ENCODE measurements at places on chromosomes 12 and 14.
A peak's percentile ranks its signal among the peaks of the same experiment; 100 is the strongest.

DNA sequence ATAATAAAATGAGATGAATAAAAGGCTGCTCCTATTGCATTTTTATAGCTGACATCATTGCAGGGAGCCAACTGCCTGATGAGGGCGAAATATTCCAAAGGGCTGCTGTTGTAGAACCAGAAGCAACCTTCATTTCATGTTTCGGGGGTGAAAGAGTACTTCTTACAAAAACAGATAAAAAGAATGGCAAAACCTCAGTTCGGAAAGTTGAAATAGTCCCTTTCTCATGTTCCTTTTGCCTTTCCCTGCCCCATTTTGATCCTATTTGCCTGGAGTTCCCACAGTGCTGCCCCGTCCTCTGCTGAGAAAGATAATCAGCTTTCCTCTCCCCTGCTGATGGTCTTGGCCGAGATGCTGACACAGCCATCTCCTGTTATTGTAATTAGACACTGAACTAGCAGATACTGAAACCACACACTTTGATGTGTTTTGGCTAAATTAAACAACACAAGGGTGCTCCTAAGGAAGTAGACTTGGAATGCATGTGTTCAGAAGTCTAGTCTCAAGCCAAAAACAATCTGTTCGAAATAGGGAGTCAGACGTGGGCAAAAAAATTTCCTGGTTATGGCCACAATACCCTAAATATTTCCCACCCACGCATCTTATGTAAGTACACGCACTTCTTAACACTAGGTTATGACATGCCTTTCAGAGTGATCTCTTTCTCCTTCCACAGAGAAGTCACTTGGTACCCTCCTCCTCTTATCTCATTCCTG, 117.2 kb downstream of the PPM1H start:
- DNase-seq = no peak

DNA sequence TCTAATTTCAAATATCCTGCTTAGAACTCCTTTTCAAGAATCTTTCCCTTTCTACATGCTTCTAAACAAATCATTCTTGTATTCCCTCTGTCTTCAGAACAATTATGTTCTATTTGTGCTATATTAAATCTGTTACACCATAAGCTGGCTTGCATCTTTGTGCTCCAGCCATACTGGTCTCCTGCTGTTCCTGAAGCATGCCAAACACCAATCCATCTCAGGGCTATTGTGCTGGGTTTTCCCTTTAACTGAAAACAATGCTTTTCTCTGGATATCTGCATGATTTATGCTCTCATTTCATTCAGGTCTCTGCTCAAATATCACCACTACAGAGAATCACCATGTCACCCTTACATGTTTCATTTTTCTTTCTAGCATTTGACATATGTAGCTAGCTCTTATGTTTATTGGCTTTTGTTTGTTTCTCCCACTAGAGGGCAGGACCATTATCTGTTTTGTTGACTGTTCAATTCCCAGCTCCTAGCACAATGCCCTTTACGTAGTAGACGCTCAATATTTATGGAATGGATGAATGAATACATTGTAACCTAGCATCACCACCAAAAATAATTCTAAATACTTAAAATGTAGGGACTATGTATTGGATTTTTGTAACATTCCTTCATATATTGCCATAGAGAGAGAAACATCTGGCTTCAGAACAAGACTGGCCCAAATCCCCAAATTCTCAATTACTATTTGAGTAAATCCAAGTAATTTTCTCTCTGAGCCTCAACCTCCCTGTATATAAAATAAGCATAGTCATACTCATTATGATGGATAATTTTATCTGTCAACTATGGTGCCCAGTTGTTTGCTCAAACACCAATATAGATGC, 302.0 kb upstream of the SYT1 start:
- peak; percentile 37 for DNase-seq

- DNase-seq = no peak
Observed at GRCh38 chr12:58888131-58888783, 32.0 kb downstream of the LRIG3 start.

- DNase-seq = no peak
Observed at GRCh38 chr14:91348845-91349465, 68.7 kb downstream of the CCDC88C start.

GRCh38 chr12:5022465-5023061, 21.1 kb upstream of the KCNA5 start:
- peak; percentile 29 for DNase-seq

DNA sequence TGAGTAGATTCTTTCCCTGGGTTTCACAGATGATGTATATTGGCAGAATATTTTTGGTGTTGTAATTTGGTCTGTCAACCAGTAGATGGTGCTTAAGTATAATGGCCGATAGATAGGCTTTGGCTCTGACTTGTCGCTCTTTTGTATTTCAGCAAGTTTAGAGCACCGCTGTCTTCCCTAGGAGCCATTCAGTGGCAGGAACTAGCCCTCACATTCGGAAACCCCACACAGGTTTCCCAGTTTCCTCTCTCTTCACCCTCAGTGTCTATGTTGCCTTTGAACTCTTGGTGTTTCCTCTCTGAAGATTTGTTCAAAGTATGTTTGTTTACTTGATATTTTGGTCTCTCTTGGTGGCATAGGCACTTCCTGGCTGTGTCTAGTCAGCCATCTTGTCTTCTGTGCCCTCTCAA, 102.2 kb downstream of the GPHN start:
- DNase-seq = peak; percentile 49

- DNase-seq = no peak
Observed at GRCh38 chr14:51527073-51527472, 124.6 kb upstream of the FRMD6 start.

DNA sequence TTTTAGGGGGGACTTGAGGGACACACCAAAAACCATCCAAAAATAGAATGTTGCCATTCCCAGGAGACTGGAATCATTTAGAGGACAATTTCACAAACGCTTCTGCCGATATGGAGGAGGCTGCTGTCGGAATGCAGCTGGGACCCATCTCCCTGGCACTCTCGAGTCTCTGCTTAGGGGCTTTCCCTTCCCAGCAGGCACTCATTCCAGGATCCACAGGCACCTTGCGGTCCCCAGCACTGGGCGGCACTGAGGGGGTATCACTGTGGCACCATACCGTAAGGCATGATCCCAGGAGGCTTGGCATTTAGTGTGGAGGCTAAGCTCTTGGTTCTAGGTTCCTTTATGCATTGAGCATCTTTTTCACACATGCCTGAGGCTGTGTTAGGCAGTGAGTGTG, 36.6 kb upstream of the LTBP2 start:
- no peak for DNase-seq

DNA sequence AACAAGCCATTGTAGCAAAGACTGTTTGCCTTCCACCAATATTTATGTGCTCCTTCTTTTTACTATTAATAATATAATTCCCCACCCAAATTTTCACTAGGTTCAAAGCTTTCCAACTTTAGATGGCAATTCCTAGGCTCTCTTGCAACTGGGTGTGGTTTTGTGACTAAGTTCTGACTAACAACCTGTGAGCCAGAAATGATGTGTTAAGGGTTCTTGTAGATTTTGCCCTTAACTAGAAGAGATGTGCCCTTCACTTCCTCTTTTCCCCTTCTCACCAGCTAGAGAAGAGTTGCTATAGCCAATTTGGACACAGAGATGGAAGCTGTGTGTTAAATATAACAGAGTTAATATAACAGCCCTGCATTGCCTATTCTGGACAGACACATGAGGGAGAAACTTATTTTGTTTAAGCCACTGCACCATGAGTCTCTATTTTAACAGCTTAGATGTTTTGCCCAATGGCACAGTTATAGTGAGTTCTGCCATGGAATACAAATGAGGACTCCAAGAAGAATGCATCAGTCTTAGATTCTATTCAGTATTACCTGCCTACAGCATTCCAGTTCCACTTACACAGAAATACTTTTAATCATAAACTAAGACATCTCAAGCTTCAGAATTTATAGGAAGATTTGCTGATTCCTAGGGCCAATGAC, 216.2 kb downstream of the DUSP6 start:
- DNase-seq = peak; percentile 68

GRCh38 chr12:86658303-86658702, 402.1 kb upstream of the MGAT4C start:
- no peak for DNase-seq

DNA sequence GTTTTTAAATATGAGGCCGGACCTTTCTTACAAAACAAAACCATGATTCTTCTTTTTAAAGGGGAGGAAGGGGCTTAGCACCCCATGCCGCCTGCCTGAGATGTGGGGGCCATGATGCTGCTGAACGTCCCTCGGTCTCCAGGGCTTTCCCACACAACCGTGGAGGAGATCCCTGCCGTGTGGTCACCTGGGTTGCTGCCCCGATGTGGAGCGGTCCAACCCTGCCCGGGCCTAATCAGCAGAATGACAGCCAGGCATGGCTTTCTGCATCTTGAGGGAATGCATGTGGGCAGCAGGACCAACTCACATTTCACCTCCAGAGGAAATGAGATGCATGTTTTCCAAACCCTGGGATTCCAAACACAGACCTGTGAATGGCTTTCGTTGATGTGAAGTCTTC, 48.9 kb upstream of the C14orf180 start:
- no peak for DNase-seq

DNA sequence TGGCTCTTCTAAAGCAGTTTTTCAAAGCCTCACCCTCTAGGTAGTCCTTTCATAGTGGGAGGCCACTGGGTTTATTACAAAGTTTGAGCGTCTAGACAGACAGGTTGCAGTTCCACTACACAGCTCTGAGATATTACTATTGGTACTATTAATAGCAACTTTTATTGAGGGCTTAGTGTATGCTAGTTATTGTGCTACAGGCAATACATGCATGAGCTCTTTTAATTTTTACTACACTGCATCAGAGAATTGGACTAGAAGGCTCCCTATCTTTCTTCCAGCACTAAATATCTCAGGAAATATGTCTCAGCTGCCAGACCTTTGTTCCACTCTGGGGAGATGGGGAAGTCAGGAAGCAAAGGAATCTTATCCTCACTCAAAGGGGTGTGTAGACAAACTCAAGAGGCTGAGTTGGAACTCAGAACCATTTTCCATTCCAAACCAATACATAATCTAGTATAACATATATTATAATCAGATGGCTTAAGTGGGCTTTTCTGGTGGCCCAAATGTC, 161.8 kb upstream of the SLC38A2 start:
- DNase-seq = no peak

DNA sequence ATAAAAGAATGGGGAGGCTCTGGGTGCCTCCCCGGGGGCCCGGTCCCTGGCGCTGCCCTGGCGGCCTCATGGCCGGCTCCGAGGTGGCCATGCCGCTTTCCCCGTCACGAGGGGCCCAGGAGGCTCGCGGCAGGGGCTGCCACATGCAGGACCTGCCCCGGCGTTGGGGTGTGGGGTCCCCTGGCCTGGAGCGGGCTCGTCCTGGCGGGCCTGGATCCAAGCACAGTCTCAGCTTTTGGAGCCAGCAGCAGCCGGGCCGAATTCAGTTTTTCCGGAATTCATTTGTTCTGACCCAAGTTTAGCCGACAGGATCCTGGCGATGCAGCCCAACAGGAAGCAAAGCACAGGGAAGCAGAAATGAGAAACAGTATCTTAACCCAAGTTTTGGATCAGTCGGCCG, 26.4 kb upstream of the AEBP2 start:
- DNase-seq = no peak

DNA sequence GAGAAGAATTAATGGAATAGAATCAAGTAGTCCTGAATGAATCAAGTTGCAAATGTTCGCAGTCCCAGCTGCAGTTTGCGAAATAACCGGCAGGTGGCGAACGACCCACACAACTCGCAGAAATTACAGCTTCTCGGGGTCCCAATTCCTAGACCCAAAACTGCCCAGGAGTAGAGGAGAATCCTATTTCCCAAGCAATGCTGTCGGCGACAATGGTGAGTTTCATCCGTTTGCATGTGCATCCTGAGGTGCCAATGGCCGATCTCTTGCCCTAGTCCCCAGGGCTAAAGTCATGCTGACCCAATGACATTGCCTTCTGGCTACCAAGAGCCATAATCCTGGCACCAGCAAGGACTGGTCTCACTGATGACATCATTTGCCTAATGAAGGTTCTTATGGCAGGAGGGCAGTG, 8.5 kb upstream of the ASCL1 start:
- DNase-seq = peak; percentile 23

DNA sequence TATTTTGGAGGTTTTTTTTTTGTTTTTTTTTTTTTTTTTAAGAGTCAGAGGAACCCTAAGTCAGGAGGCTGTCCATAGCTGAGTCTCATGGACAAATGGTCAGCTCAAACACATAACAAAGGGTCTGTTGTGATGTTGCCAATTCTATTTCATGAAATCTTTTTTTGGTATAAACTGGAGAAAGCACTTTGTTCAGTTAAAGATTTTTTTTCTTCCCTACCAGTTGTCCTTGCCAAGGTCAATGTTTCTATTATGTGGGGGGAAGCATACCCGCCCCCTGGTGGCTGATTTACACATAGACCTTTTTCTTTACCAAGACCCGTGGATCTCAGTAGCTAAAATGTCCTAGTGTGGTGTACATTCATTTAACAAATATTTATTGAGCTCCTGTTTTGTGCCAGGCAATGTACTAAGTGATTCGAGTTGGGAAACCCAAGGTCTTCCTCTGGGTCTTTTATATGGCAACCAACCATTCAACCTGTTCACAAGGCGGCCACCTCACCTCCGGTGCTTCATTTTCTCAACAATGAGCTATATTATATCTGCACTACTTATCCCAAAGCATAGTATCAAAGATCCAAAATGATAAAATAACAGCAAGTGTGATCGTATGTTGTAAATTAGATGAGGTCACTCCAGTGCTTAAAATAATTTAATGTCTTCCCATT, 214.5 kb downstream of the PAH start:
- peak; percentile 36 for DNase-seq

- no peak for DNase-seq
Observed at GRCh38 chr12:50765095-50765911, 1.4 kb downstream of the ATF1 start.

GRCh38 chr14:55028066-55028465, 1.0 kb downstream of the SOCS4 start:
- no peak for DNase-seq

DNA sequence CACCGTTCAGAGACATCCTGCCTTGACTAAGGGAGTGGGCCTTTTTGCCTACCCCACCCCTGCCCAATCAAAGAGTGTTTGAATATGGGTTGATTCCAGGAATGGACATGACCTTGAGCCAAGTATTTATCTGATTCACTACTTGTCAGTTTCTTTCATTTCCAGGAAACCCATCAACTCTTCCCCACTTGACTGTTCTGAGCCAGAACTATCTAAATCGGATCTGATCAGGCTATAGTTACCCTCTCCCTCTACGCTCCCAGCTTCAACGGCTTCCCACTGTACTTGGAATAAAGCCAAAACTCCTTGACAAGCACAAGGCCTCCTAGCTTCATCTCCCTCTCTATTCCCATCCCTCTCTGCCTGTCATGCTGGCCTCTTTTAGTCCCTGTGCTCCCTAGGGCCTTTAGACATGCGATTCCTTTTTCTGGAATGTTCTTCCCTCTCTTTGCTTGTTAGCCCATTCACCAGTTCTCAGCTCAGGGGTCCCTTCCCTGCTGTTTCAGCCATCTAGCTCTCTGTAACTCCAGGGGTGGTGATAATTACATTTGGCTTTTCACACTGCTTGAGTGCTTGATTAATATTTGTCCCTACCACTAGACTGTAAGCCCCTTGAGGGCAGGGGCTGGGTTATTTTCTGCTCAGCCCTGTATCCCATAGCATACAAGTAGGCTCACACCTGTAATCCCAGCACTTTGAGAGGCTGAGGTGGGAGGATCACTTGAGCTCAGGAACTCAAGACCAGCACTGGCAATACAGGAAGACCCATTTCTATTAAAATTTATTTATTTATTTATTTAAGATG, 5.5 kb upstream of the ITPK1 start:
- no peak for DNase-seq

GRCh38 chr12:67276421-67276820, 7.3 kb downstream of the CAND1 start:
- DNase-seq = no peak

Data from HCT116 (cell line).